D721Med (cell line): ENCODE measurements at places on chromosomes 5 and 9.
A peak's percentile ranks its signal among the peaks of the same experiment; 100 is the strongest.

- DNase-seq, result no peak
Measured at GRCh38 chr5:10637944-10638343, 74.1 kb downstream of the ANKRD33B start.

DNA sequence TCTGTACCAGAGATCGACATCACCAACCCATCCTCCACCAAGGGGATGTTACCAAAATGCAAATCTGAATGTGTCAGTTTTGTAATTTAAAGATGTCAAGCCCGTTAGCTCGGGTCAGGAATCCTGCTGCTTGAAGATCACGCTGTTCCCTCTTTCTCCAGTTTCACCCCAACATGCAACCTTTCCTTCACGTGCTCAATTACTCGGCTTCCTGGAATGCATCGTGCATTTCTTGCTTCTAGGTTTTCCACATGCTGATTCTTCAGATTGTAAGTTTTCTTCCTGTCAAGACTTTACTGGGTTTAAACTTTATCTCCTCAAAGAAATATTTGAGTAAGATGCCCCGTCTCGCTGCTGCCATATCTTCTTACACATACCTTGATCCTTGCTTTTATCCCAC lies 209.5 kb upstream of the SNX2 start:
- no peak for DNase-seq

GRCh38 chr5:9337928-9338595 lies 207.8 kb downstream of the SEMA5A start:
- DNase-seq, result no peak

- no peak for DNase-seq
Measured at GRCh38 chr5:74966141-74967026, 86.0 kb downstream of the GCNT4 start.

DNA sequence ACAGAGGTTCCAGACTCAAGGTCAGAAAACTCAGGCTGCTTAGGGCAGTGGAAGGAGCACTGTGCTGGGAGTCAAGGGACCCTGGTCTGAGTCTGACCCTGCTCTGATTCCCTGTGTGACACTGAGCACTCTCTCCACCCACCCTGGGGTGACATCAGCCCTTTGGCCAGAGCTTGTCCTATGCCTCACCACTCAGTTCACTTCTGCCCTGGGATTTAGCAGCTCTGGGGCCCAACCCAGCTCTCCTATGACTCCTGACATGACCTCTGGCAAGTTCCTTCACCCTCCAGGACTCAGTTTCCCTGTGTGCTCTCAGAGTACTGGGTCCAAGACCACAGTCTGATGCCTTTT lies 63.9 kb downstream of the FAM114A2 start:
- no peak for DNase-seq

DNA sequence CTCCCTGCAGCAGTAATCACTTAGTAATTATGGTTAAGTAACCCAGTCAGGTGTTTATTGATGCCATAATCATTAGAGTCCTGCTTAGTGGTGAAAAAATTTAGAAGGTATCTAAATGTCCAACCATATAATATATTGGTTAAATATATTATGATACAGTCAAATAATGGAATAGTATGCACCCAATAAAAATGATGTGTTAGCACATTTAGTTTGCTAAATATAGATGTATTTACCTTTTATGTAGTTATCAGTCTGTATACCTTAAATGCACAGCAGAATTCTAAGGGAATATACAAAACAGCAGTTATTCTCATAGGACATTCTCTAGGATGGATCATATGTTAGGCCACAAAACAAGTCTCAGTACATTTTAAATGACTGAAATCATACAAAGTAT lies 90.4 kb downstream of the PRKACG start:
- DNase-seq, result no peak

GRCh38 chr5:111755345-111755941 lies 1.6 kb downstream of the NREP start:
- no peak for DNase-seq

GRCh38 chr9:133148199-133149129 lies 15.2 kb downstream of the GBGT1 start:
- peak; percentile 53 for DNase-seq
